ENCODE measurements at places on chromosomes 11 and 22. TPM values are rescaled to one million over a fixed set of nuclear protein-coding genes. Genes with fewer than 3 reads are reported as not detected.

ROM1 gene
- 12.6 TPM for total RNA-seq

SLC37A2 gene
- 8.9 TPM for total RNA-seq

MUC15 gene
- 0.54 TPM for total RNA-seq

C11orf86 gene
- not detected for total RNA-seq

CDC42EP1 gene
- 104 TPM for total RNA-seq

INS gene
- not detected for total RNA-seq

FAM180B gene
- 3.4 TPM for total RNA-seq

LDLRAD3 gene
- total RNA-seq, result 17.2 TPM

SLN gene
- not detected for total RNA-seq

BARX2 gene
- total RNA-seq, result not detected

LRRC32 gene
- total RNA-seq, result 214 TPM
